Heart left ventricle (tissue), 16 donors: ENCODE measurements at places on chromosomes 5 and 9. TPM values are rescaled to one million over a fixed set of nuclear protein-coding genes. Genes with fewer than 3 reads are reported as not detected.

C9 gene
- total RNA-seq, result not detected

ASTN2 gene
- 6.0 TPM for total RNA-seq

SLC6A19 gene
- not detected for total RNA-seq

PCDHA6 gene
- 0.25 TPM for total RNA-seq

DNA sequence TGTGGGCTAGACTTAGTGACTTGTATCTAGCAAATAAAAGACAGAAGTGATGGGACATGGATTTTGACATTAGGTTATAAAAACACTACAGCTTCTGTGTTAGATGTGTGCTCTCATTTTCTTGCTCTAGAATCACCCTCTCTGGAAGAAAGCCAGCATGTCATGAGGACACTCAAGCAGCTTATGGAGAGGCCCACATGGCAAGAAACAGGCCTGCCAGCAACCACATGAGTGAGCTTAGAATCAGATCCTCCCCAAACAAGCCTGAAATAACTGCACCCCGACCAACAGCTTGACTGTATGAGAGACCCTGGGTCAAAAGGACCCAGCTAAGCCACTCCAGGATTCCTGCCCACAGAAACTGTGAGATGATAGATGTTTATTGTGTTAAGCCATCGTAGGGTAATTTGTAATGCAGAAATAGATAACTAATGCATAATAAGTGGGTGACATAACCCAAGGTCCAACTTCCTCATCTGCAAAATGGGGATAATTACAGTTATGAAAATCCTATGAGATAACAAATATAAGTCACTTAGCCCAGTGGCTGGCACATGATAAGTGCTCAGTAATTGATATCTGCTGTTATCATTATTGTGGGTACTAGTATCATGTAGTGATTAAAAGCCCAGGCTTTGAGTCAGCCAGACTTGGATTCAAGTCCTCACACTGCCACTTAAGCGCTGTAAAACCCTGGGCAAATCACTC, 86.5 kb downstream of the KLHL3 start:
- DNase-seq, result no peak

DNA sequence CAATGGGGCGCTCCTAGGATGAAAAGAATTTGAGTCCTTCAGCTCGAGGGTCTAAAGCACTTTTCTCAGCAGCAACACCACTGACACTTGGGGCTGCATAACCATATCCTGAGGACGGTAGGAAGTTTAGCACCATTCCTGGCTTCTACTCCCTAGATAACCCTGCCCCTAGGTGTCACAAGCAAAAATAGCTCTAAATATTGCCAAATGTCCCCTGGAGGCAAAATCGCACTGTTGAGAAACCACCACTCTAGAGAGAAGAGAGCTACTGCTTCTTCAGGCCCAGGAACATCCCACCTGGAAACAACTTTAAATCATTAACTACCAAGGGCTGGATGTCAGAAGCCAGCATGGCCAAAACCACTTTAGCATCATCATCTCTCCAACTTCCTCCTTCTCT, 29.8 kb downstream of the MYO10 start:
- DNase-seq, result no peak

- no peak for DNase-seq
Observed at GRCh38 chr5:40150896-40151295, 528.8 kb upstream of the PTGER4 start.

GRCh38 chr5:65808251-65808741, 86.3 kb downstream of the NLN start:
- no peak for DNase-seq
